Esophagus squamous epithelium (tissue), 5 donors: ENCODE measurements at places on chromosomes 12 and 14.

GRCh38 chr12:68620519-68621471, 10.1 kb downstream of the RAP1B start:
- DNase-seq = no peak

- no peak for DNase-seq
Observed at GRCh38 chr14:21096438-21096837, 2.0 kb downstream of the ZNF219 start.

DNA sequence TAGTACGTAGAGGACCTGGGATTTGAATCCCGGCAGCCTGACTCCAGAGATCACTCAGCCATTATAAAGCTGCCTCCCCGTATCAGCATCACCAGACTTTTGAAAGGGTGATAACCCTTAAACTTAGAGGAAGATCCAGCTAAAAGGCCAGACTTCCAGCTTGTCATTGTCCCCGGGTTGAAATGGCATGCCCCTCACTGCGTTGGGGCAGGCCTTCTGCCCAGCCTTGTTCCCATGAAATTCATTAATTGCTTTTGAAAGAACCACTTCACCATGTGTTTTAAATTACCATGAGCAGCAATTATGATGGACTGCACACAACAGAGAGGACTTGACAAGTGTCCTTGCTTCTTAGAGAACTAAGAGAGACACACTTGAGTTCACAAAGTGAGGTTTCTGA, 269.6 kb upstream of the CRY1 start:
- DNase-seq = no peak

DNA sequence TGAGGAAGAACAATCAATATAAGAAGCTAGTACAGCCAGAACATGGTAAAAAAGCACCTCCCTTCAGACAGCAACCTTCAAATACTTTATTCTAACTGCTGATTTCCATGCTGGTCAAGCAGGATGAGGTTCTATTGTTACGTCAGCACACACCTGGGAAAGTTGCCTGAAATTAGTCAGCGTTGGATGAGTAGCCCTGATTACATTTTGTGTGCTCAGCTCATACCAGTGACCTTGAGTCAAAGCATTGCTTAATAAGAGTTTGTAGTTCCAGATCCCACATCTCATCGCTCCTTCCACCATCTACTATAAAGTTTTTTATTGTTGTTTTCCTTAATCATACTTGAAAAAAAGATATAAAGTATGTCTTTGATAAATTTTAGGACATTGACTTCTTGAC, 361.5 kb downstream of the EGLN3 start:
- DNase-seq = no peak

DNA sequence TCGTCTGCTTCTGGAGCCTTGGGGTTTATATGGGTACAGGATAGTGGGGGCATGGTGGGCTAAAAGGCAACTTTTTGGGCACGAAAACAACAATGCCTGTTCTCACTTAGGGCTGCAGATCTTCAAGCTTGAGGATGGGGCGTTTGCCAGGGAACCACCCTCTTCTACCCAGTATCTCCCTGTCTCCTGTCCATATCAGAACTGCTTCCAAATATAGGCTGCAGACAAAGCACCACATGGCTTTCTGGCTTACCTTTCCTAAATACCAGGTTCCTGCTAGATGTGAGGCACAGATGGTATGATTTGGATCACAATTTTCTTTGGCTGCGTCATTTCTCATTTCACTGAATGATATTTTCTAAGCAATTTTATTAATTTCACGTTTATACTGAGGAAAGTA, 70.4 kb downstream of the CMAS start:
- DNase-seq = no peak

GRCh38 chr12:116354534-116354933, 77.0 kb upstream of the MED13L start:
- no peak for DNase-seq

- no peak for DNase-seq
Observed at GRCh38 chr12:62783881-62784280, 151.1 kb downstream of the PPM1H start.

GRCh38 chr14:60515511-60516289, 6.8 kb downstream of the SIX6 start:
- DNase-seq = no peak

GRCh38 chr14:73887694-73888459, 1.2 kb downstream of the ZNF410 start:
- DNase-seq = no peak

DNA sequence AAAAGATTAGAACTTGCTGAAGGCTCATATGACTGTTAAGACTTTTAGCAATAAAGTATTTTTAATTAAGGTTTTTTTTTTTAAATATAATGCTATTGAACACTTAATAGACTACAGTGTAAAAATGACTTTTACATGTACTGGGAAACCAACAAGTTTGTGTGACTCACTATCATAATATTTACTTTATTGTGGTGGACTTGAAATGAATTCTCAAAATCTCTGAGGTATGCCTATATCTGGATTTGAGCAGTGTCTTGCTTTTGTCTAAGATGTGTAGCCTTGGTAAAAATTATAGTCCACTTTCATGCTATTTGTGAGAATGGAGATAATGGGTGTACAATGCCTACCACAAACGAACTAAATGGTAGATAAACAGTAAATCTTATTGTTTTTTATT, 33.9 kb upstream of the NAV3 start:
- DNase-seq = no peak

GRCh38 chr12:124916374-124917134, 2.1 kb upstream of the UBC start:
- no peak for DNase-seq

- DNase-seq = no peak
Observed at GRCh38 chr12:132154941-132155770, 10.9 kb downstream of the NOC4L start.

- DNase-seq = no peak
Observed at GRCh38 chr14:68247274-68247673, 427.7 kb downstream of the RAD51B start.

DNA sequence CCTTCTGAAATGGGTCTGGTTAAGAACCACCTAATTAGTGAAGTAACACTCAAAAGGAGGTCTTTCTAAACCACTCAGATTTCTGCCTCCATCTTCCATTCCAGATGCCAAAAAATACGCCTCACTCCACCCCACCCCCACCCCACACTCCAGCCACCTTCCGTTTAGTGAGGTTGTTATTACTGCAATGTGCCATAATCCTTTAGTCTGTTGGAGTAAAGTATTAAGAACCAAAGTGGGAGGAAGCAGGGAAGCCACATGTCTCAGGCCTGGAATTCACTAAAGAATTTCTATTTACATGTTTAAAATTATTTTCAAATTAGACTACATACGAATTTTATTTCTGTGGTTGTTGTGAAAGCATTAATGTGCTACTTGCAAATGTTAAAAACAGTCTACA, 7.4 kb downstream of the KIF21A start:
- DNase-seq = no peak

DNA sequence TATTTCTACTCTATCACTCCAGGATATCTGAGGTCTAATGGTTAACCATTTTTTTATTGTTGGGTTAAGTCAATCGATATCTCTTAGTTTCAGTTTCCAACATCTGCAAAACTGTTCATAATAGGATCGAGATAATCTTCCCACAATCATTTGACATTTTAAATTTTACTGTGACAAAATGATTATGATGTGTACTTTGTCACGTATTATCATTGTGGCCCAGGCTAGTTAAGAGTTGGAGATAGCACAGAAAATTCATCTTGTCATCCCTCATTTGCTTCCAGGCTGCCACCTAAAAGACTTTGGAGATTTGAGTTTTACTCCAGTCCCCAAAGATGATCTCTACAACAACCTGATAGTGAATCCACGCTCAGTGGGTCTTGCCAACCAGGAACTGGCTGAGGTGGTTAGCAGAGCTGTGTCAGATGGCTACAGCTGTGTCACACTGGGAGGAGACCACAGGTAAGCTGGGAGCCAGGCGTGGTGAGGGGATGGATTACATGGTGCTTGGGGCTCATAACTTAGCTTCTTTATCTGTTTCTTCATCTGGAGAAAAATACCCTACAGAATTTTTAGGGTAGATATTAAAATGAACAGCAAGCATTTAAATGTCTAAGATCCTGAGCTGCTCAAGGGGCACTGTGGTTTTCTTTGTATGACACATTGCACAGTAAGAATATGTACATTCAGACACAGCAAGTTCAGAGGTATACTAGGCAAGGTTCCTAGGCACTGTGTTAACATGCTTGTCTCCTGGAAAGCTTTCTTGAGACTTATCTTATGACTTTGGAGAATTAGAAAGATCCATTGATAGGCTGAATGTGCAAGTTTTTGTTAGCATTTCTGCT, 22.4 kb downstream of the ARG2 start:
- no peak for DNase-seq

DNA sequence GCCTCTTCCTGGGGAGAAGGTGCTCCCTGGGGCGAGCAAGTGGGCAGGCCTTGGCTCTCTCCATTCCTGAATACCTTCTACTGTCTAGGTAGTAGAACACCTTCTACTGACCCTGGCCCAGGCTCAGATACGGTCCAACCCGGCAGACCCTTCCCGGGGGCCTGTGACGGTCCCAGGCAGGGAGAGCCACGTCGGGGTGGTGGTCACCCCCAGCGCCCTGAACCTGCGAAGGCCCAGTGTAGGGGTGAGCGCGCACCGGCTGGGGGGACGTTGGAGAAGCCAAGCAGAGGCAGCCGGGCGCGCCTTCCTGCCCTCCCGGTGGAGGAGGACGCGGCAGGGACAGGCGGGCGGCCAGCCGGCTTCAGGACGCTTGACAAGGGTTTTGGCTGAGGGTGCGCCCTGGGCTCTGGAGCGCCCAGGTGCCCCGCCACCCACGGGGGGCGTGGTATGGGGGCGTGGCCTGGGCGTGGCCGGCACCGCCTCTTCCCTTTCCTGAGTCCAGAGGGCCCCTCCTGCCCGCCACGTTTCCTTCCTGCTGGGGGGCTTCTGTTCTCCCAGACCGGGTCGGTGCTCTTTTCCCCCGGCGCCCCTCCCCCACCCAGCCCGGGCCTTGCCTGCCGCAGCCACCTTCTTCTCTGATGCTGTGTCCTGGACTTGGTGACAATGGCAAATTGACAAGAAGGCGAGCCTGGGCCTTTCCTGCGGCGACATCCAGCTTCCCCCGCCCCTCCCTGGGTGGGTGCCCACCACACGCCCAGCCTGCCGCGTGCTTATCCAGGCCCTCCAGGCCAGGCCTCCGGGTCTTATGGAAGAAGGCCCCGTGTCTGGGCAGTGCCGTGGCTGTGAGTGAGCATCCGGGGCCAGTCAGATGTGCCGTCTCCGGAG, 24.5 kb upstream of the PPP1R13B start:
- no peak for DNase-seq

- DNase-seq = no peak
Observed at GRCh38 chr14:74504874-74505720, 11.5 kb downstream of the ISCA2 start.

GRCh38 chr12:46770501-46771183, 55.2 kb downstream of the SLC38A4 start:
- no peak for DNase-seq

DNA sequence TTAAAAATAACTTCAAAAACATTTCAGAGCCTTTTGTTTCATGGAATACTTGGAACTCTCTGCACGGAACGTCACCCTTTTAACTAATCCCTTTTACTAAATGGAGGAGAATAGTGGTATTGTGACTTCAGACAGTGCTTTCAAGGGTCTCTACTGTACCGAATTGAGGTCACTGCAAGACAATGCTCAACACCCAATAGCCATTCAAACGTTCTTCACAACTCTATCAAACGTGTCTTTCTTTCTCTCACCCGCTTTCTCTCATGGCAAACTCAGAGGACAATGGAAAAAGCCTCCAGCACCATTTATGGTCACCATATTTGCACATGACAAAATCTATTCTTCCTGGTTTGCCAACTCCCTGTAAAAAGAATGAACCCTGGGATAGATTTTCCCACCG, 132.1 kb upstream of the SOX5 start:
- no peak for DNase-seq

DNA sequence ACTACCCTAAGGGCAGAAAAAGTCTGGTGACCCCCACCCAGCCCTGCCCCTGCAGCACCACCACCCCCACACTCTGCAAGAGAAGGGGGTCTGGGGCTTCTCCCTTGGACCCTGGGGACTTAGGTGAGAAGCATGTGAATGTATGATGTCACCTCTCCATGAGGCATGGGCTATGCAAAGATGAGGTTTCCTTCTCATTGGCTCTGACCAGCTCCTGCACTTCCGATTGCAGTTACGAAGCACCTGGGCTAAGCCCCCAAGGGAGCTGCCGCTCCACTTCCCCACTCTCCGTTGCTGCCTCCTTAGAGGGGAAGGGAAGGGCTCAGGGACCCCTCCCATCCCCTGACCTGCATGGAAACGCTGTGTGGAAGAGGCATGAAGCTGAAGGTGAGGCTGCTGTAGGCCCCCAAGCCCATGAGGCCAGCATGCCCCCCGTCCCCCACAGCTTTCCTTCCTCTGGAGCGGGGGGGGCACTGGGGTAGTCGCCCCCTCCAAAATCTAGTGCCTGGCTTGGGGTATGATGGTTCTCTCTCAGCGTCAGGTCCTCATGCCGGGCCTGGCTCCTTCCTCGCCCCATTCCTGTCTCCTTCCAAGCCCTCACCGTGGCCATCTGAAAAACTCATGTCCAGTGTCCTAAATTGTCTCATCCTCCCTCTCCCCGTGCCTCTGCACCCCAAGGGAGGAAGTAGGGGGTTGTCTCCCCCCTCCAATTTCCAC, 5.5 kb upstream of the DDX23 start:
- no peak for DNase-seq

DNA sequence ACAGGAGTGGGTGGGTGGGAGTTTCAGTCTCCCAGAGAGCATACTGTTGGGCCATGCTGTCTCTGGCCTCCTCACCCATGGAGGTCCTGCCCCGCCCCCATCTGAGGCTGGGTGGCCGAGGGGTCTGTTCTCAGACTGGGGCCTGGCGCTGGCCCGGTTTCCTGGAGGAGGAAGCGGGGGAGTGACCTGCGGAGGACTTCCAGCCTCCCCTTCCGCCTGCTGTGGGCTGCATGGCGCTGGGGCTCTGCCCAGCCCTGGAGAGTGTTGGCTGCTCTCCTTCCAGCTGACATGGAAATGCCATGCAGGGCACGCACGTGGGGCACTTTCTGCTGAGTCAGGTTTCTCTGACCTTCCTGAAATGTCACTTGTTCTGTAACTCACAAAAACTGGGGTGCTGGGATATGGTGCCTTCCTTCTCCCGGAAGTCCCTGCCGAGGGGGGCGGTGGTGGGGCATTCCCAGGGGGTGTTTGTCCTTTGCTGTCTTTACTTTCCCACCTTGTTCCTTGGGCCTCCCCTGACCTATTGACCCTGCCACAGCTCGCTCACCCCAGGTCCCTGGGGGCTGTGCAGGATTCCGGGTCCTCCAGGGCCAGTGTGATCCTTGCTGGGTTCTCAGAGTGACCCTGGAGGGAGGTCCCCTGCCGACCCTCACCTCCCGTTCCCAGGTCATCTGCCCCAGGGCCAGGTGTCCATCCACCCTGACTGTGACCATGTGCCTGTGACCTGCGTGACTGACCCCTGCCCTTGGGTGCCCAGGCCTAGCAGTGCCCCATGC, 23.6 kb downstream of the PACS2 start:
- DNase-seq = no peak
